Gastrocnemius medialis (tissue), 4 donors: ENCODE measurements at places on chromosomes 7 and 10.
A peak's percentile ranks its signal among the peaks of the same experiment; 100 is the strongest.

DNA sequence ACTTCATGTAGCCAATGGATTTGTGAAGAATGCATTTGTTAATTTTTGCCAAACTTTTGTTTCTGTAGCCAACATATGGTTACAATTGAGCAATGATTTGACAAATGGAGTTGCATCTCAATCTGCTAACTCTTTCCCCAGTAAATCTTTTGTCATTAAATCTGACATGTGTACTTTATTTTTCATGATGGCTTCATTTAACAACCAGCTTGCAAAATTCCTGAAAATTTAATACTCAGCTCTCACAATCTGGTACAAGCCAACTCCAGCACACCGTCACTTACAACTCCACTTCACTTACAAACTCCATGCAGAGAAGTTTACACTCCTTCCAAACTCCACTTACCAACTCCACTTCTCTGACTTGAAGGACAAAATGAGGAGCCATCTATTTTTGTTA lies 26.5 kb upstream of the HIBADH start:
- DNase-seq, result no peak

GRCh38 chr7:148151778-148152177 lies 438.8 kb upstream of the C7orf33 start:
- DNase-seq, result no peak

- DNase-seq, result no peak
Measured at GRCh38 chr10:131663351-131663750, 237.5 kb upstream of the PPP2R2D start.

DNA sequence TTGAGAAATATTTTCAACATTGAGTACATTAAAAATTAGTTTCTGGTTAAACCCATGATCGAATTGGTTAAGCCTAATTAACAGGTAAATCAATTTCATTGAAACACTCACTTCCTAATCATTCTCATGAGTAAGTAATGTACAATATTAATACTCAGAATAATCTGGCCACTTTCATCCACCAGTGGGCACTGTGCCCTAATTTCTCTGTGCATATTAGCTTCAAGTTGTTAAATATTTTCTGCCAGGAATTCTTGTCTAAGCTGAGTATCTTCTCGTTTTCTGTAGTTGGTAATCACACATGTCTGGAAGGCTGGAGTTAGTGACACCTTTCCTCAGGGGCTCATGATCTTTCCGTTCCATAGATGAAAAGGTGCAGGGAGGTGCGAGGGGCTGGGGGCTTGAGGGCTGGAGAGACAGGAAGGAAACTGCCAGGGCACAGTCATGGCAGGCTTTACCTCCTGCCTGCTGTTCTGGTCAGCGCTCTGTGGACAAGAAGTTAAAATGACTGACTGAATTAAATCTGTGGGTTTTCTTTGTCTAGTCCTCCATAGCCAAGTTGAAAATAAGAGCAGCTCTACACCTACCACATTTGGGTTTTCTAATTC lies 71.9 kb downstream of the WIPF3 start:
- no peak for DNase-seq

GRCh38 chr7:155208681-155209477 lies 88.8 kb upstream of the INSIG1 start:
- DNase-seq, result no peak

DNA sequence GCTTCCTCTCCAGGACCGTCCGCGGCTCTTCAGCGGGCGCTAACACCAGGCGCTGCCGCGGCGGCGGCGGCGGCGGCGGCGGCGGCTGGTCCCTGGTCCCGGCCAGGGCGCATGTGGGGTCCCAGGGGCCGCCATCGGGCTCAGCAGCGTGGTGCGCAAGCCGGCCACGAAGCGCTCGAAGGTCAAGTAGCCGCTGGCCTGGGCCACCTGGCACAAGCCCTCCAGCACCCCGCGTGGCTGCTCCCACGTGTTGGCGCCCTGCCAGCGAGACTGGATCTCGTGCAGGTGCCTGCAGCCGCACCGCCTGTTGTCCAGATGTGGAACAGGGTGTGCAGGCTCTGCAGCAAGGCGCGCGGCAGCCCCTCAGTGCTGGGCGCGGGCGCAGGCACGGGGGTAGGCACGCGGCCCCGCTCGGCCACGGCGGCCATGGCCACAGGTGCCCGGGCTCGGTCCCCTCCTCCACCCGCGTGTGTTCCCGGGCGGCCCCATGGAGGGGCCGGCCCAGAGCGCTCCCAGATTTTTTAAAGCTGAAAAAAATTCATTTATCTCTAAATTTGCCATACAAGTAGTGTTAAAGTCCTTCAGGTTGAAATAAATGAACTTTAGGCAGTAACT lies 884.2 kb upstream of the ZNF722 start:
- no peak for DNase-seq

GRCh38 chr10:11510736-11511135 lies 100.7 kb downstream of the USP6NL start:
- no peak for DNase-seq

DNA sequence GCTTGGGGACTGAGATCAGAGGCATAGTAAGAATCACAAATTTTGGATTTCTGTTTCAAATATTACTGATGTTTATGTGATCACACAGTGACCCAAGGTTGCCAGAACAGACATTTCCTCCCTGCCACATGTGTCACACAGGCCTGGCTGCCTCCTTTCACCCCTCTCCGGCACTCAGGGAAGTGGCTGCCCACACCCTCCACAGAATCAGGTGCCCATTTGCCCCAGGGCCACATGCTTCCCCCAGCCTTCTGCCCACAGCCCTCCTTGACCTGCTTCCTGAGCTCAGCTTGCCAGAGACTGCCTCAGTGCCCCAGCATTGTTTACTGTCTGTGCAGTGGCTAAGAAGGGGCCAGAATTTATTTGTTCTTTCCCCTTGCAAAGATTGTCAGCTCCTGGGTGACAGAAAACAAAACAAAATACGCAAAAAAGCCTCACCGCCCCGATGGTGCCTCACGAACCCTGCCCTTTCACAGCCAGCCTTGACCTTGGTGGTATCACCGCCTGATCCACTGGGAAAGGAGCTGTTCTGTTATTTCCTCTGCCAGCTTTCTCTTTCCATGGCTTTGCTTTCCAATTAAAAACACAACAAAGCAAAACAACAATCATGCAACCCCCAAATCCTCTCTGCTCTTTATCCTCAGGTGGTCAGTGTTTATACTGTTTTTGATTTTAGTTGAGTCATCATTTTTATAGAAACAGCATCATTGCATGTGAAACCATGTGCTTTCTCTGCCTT lies 52.8 kb downstream of the CHN2 start:
- no peak for DNase-seq

DNA sequence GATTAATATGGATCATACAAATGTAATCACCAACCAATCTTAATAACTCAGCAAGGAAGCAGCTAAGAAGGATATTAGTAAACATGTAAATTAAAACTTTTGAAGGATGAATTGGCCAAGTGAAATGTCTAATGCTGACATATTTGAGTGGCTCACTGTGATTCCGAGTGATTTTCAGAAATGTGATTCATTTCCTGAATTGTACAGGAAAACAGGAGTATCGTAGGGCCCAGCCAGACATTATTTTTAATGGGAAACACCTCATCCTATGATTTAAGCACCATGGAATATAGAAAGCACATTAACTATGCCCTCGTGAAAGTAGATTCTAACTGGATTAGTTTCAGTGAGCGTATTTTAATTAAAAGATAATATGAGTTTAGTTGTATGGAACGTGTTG lies 82.3 kb downstream of the LHFPL3 start:
- DNase-seq, result no peak

- no peak for DNase-seq
Measured at GRCh38 chr7:128757203-128757602, 18.0 kb downstream of the CALU start.

GRCh38 chr7:4269746-4270145 lies 412.3 kb upstream of the FOXK1 start:
- DNase-seq, result no peak

GRCh38 chr7:72099784-72100183 lies 312.4 kb downstream of the CALN1 start:
- no peak for DNase-seq

GRCh38 chr10:35889971-35890675 lies 248.0 kb upstream of the FZD8 start:
- DNase-seq, result no peak

DNA sequence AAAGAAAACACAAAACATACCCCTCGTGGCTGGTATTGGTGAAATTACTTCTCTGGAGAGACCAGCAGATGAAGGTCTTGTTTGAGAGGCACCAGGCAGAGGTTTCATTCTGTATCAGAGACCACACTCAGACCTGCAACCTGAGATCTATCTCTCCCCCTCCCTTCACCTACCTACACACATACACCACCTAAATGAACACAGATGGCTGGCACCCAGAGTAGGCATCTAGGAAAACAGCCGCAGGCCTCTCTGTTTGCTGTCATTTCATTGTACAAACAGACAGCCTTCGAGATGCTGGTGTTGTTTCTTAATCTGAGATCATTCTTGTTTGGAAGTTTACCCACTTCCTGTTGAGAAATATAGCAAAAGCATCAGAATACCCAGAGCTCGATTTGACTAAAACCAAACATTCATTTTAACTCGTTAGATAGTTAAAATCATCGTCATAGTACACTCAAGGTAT lies 173.9 kb upstream of the SLC25A13 start:
- DNase-seq, result no peak

DNA sequence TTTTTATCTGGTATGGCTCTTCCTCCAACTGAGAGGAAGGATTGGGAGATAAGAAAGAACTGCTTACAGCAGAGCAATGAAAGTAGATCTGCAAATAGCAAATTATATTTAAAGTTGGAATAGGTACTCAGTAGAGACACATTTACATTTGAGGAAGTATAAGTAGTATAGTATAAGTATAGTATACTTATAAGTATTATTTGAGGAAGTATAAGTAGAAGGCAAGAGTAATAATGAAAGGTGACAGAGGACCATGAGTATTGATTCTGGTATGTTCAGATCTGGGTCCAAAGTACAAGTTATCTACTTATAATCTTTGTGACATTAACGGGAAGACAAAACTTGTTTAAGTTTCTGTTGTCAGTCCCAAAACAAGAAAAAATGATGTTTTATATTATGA lies 527.6 kb upstream of the SORCS1 start:
- DNase-seq, result no peak

- peak; percentile 59 for DNase-seq
Measured at GRCh38 chr10:103859161-103860086, 4.0 kb upstream of the SH3PXD2A start.

GRCh38 chr10:35523670-35524225 lies 81.4 kb upstream of the GJD4 start:
- DNase-seq, result no peak

DNA sequence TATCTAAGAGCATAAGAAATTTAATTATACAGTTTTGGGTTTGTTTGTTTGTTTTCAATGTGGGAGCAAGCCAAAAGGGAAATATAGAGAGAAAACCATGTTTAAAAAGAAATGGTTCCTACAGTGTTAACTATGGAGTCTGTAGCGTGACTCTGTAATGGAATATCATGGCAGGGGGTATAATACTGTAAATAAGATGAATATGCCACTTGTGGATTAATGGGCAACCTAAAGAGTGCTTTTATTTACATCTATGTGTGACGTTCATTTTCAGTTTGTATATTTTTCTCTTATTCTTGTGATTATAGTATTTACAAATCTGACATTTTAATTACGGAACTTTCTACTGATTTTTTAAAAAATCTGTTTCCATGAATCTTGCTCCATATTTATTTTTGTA lies 95.9 kb downstream of the POLL start:
- no peak for DNase-seq

- DNase-seq, result no peak
Measured at GRCh38 chr7:40918701-40919271, 784.0 kb downstream of the SUGCT start.

GRCh38 chr10:49520122-49520775 lies 18.7 kb downstream of the ERCC6 start:
- no peak for DNase-seq

GRCh38 chr10:65964205-65964604 lies 961.6 kb upstream of the LRRTM3 start:
- DNase-seq, result no peak

GRCh38 chr10:86311906-86312305 lies 54.7 kb downstream of the GRID1 start:
- DNase-seq, result no peak

- no peak for DNase-seq
Measured at GRCh38 chr7:93620057-93620456, 45.5 kb upstream of the CALCR start.

DNA sequence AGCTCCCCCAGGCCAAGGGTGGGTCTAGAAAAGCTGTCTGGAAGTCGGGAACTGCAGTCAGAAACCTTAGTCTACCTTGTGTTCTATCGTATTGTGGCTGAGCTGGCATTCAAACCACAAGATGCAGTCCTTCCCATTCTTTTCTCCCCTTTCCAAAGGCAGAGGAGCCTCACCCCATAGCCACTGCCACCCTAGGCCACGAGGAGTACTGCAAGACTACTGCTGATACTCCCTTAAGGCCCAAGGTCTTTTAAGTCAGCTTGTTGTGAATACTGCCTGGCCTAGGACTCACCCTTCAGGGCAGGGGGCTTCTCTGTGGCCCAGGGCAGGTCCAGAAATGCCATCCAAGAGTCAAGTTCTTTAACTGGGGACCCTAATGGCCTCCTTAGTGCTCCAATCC lies 214.5 kb upstream of the CNTNAP2 start:
- no peak for DNase-seq

DNA sequence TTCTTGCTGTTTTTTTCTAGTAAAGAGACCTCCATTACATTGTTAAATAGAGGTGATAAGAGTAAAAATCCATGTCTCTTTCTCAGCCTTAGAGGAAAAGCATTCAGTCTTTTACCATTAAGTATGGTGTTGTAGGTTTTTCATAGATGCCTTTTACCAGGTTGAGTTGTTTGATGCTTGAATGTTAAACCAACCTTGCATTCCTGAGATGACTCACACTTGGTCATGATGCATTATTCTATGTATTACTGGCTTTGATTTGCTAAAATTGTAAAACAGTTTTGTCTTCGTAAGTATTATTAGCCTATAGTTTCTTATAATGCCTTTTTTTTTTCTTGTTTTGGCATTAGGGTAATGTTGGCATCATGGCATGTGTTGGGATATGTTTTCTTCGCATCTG lies 90.0 kb downstream of the ANKRD61 start:
- no peak for DNase-seq

- DNase-seq, result no peak
Measured at GRCh38 chr7:18772567-18772965, 277.0 kb downstream of the HDAC9 start.

DNA sequence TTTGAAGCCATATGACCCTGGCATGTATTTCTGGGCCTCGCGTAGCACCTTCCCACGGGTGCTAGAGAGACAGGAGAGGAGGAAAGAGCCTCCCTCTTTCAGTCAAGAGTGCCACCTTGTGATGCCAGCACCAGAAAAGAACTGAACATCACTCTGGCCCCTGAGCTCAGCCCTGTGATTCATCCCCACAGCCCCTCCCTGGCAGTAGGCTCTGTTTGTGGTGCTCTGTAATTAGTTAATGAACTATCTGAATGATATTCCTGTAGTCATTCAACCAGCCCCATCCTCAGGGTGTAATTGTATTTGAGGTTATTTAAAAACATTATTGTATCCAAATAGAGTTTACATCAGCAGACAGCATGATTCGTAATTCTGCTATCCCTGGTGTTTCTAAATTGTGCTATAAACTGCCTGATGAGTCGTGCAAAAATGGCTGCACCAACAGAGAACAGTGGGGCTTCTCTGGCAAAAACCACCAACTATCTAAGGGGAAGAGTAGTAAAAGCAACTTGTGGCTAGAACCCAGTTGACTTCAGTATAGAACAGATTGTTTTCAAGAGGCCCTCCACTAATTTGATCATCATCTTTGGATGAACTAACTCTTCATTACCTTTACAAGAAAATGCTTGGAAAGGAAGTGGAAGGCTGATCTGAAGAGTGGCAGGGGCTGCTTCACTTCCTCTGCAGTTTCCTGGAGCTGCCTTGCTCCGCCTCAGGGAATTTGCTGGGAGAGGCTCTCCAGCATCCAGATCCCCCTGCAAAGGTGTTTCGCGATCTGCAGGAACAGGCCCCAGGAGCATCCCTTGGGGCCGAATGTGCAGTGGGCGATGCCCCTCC lies 23.7 kb upstream of the TIAL1 start:
- no peak for DNase-seq
